Aorta (tissue), 5 donors: ENCODE measurements at places on chromosomes 3 and 15.

- DNase-seq, result no peak
Observed at GRCh38 chr15:29799859-29800258, 22.4 kb downstream of the TJP1 start.

- DNase-seq, result no peak
Observed at GRCh38 chr3:42906848-42907183, 874 bp downstream of the ZNF662 start.

DNA sequence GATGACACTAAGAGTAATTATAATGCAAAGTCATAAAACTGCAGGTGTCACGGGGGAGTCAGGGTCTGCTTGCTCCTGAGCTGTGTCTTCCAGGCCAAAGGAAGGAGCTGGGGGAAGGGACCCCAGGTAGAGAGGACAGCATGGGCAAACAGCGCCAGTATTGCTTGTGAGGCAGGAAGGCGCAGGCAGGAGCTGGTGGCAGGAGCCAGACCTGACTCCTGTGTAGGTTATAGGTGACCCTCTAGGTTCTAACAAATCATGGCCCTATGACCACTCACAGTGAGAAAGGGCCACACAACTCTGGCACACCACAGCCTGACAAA lies 1.9 kb downstream of the CISH start:
- DNase-seq, result no peak

DNA sequence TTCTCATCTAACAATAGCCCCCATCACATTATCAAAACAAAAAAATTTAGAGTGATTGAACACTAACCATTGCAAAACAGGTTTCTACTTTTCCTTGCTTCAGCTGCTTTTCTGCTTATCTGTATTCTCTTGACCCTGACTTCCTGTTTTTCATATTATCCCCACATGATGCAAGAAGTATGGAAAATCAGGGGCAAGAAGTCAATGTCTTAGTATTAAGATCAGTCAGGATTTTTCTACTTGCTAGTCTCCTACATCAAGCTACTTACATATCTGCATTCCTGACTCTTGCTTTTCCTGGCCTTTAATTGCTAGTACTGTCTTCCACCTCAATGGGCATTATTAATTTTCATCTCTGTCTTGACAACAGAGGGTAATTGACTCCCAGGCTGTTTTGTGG lies 300.2 kb downstream of the OTOL1 start:
- no peak for DNase-seq

DNA sequence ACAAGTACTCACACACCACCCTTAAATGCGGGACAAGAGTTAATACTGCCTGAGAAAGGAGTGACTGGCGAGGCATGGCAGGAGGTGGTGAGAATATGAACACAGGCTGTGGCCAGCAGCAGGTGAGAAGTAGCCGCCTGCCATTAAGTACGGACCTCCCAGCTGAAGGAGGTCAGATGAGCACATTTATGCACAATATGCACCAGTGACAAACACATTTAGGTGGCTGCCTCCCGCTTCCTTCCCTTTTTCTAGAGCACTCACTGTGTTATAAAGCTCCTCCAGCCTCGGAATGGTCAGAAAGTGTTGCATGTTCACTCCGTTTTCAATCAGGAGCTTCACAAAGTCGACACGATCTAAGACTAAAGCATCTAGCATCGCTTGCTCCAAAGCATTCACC lies 52.4 kb downstream of the TRPM1 start:
- no peak for DNase-seq
